Esophagus muscularis mucosa (tissue), 4 donors: ENCODE measurements at places on chromosomes 7 and 10.

DNA sequence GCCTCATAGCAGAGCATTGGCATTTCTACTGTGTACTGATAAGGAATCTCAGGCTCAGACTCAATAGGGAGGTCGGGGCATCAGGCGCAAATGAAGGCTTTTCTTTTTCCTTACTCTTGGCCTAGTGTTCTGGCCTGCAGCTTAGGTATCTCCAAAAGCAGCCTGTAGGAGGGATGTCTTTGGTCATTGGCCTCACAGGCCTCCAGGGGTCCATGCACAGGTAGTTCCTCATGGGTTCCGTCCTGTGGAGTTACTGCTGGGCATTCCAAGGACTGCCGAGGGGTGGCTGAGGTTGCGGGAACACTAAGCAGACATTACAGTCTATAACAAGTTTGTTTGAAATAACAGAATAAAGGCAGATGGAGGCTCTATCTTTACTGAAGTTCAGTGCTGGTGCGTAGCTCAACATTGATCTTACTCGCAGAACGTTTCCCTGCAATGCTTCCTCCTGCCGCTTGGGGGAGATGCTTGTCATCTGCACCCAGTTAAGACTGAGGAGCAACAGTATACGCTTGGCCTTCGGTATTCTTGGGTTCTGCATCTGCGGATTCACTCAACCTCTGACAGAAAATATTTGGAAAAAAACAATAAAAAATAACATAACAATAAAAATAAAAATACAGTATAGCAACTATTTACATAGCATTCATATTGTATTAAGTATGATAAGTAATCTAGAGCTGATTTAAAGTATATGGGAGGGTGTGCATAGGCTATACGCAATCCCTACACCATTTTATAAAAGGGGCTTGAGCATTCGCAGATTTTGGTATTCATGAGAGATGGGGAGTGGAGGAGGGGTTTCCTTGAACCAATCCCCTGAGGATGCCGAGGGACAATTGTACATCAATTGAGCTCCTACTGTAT is 58.9 kb downstream of the SH2D4B start:
- no peak for DNase-seq

DNA sequence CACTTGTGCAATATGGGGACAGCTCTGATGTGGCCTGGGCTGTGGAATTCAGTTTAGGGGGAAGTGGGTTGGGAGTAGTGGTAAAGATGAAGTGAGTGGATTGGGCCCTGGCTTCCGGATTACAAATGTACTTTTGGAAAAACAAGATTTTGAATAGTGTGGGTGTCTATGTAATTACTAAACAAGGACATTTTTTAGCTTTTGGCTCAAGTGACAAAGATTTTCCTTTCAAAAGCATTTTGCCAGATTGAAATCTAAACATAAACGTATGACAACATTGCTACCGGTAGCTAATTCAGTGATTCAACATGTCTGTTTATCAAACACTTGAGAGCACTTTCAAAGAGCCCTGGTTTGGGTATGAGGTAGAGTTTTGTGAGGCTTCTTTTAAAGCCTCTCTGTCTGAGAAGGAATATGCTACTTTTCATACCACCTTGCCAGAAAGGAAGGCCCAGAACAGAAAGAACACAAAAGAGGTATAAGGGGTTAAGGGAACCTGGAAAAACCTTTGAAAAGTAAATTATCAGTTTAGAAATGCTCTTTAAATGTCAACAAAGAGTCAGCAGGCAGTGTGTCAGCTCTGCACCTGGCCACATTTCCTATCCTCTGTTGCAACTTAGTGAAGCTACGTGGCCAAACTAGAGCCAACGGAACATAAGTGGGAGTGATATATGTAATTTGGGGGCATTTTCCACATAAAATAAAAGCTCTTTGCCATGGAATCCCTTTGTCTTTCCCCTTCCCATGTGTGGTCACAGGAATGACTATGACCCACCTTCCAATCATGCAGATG is 516.1 kb downstream of the NRG3 start:
- no peak for DNase-seq

DNA sequence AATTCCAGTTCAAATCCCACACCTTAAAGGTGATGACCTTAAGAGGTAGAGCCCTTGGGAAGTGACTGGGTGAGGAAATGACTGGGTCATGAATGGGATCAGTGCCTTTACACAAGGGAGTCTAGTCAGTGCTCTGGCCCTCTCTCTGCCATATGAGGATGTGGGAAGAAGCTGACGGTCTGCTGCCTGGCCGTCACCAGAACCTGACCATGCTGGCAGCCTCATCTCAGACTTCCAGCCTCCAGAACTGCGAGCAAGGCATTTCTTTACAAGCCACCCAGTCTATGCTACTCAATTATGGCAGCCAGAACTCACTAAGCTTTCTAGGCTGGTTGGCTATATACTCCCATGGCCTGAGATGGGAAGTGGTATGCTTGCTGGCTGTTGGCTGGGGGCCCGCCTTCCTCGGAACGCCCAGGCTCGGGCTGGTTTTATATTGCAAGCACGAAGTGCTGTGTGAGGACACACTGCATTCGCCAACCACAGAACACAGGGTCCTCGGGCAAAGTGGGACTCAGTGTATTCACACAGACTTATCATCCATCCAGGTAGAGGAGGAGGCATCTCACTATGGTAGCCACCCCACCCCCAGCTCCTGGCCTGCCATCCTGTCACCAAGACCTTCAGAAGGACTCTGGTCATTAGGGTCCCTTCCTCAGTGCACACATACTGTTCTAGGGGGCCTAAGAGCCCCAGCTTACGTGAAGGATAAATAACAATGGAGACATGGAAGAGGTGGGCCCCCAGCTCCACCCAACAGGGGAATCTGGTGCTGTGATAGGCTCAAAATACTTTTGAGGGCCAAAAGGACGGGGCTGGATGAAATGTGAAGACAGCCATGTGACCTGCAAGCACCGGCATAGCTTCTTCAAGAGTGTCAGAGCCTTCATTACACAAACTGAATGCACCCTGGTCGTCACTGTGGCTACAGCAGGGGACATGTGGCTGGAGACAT is 49.0 kb downstream of the ZRANB1 start:
- peak; percentile 83 for DNase-seq

DNA sequence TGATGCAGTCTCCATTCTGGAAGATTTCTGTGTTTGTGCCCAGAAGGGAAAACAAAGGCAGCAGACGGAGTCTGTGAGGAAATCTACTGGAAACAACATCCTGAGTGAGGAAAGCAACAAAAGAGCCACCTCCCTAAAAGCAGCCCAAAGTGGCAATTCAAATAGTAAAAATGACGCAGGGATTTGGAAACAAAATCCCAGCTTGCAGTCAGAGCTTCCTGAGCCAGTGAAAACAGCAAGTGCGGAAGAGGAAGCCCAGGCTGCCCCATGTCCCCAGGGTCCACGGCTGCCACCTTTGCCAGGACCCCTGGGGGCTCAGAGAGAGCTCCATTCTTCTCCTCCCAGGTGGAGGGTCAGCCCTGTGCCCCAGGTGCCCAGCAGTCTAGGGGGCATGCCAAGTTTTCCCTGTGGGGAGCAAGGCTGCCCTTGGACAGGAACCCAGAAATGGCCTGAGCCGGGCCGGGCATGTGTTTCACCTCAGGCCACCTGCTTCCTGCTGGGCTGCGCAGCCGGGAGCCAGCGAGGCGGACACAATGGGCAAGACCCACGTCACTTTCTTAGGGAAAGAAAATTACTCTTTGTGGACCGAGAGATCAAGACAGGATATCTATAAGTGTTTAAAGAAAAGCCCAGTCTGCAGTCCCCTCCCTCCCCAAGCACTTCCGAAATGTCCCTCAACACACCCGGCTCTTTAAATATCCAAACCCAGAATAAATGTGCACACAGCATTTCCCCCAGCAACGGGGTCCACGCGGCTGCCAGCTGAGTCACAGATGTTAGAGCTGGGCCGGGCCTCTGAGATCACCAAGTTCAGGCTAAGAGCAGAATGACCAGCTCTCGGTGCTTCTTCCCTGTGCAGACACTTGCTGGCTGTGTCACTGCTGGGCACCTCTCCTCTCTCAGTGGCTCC is 231.1 kb downstream of the ARHGAP12 start:
- DNase-seq, result peak; percentile 97

- DNase-seq, result no peak
Observed at GRCh38 chr10:109698086-109698485, 225.2 kb downstream of the XPNPEP1 start.

- peak; percentile 93 for DNase-seq
Observed at GRCh38 chr7:140316165-140316661, 82.1 kb downstream of the SLC37A3 start.

GRCh38 chr7:40717242-40717641 is 582.4 kb downstream of the SUGCT start:
- no peak for DNase-seq

DNA sequence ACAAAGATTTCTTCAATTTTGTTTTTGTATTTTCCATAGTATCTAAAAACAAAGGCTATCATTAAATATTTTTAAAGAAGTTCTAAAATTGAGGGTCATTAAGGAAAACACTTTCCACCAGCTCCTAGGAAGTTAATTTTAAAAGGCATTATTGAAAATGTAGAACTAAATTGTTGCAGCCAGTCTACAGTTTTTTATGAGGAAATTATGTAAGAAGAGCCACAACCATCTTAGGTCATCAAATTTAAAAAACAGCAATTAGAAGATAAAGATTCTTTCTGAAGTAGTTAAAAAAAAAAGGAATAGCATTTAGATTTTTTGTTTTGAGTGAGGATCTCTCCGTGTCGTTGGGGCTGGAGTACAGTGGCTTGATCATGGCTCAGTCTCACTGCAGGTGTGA is 161.7 kb downstream of the NRBF2 start:
- no peak for DNase-seq

GRCh38 chr10:117053482-117053881 is 48.5 kb upstream of the SHTN1 start:
- DNase-seq, result no peak

DNA sequence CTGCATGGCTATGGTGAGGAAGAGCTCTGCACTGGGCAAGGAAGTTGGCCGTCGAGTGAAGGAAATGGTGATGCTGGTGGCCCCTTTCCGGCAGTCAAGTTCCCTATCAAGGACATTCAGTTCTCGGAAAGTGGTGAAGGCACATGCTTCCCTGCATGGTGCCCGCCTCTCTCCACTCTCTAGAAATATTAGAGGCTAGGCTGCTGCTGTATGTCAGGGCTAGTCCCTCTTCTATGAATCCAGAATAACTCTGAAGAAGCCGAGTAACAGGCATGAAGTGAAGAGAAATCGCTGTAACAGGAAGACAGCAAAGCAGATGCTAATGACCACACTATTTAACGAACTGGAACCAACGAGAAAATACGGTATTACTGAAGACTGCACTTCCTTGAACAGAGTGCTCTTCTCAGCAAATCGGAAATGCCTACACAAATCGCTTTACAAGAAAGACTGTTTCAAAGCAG is 5.4 kb downstream of the IDI1 start:
- no peak for DNase-seq

DNA sequence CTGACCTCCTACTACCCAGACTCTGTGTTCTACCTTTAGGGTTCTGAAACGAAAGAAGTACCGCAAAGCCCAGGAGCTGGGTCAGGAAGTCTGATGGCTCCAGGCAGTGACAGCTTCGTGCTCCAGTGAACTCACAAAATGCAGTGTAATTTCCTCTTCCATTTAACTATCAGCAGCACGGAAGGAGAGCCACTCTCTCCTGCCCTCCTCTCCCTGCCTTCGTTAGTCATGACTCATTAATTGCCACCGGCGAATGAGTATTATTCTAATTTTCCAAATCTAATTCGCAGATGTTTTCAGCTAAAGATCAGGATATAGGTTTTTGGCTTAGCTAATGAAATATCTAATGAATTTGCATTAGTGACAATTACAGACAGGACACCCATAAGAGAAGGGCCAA is 1262.0 kb downstream of the TYW1 start:
- DNase-seq, result no peak

DNA sequence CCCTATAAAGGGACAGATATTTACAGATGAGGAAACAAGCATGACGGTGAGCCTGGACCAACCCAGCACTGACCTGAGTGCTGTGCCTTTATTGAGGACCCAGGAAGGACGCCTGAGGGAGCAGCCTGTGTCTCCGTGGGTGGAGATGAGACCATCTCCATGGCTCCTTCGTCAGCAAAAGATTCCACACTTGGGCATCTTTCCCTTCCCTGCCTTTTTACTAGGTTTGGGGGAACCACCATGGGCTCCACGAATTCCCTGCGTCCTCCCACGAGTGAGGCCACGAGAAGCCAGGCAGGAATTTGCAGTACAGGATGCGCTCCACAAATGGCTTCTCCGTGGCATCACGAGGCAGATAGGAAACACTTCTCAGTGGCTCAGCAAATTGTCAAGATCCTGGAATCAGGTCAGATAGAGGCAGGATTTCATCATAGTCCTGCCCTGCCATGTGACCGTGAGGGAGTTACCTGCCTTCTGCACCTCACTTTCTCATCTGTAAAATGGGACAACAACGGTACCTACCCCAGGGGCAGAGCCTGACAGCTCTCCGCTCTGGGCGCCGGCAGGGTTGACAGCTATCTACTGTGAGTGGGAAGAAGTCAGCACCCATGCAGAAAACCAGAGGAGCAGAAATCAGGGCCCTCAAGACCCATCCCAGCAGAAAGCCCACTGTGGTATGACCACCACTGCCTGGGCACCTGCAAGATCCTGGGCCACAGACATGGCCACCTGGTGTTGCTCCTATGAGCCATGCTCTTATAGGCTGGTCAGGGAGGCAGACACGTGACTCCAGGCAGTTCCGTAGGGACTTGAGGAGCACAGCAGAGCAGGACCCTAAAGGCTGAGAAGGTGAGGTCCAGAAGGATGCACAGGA is 80.1 kb downstream of the GRID1 start:
- no peak for DNase-seq

- DNase-seq, result no peak
Observed at GRCh38 chr10:6881987-6882386, 301.9 kb upstream of the PRKCQ start.

DNA sequence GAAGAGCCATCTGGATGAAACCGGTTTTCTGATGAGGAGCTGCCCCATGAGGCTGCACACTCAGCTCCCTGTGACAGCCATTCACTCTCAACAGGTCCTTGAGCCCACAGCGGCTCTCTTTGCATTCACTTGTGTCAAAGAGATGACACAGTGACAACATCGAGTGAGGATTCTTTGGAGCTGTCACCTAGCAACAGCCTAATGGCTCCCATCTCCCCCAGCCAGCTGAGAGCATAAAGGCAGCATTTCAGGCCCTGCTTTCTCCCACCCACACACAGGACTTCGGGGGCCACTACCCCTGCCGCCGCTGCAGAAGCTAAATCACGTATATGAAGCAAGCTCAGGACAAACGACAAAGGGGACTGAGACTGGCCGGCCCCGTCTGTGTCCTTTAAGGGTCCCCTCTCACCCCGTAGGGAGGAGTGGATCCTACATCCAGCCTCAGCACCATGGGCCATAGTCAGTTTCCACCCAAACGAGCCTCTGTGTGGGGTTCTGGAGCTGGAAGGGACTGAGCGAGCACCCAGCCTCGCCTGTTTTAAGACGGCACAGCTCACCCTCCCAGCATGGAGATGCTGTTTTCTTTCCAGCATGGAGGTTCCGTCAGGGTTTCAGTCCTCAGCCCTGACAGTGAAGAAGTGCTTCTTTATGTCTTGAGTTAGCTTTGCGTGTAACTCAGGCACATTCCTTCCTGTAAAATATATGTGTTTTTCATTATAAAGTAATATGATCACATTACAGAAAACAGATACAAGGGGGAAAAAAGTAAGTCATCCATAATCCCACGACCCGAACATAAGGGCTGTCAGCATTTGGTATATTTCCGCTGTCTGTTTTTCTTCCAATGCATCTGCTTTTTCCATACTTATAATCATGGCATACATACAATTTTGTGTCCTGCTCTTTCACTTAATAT is 4.9 kb downstream of the CPA4 start:
- no peak for DNase-seq

- DNase-seq, result no peak
Observed at GRCh38 chr10:125961743-125962142, 65.4 kb downstream of the FANK1 start.

GRCh38 chr7:155769701-155770100 is 42.6 kb downstream of the SHH start:
- no peak for DNase-seq
